ENCODE measurements at places on chromosomes 11 and 22.

GRCh38 chr11:104118105-104118744 is 45.7 kb downstream of the PDGFD start:
- no peak for DNase-seq

DNA sequence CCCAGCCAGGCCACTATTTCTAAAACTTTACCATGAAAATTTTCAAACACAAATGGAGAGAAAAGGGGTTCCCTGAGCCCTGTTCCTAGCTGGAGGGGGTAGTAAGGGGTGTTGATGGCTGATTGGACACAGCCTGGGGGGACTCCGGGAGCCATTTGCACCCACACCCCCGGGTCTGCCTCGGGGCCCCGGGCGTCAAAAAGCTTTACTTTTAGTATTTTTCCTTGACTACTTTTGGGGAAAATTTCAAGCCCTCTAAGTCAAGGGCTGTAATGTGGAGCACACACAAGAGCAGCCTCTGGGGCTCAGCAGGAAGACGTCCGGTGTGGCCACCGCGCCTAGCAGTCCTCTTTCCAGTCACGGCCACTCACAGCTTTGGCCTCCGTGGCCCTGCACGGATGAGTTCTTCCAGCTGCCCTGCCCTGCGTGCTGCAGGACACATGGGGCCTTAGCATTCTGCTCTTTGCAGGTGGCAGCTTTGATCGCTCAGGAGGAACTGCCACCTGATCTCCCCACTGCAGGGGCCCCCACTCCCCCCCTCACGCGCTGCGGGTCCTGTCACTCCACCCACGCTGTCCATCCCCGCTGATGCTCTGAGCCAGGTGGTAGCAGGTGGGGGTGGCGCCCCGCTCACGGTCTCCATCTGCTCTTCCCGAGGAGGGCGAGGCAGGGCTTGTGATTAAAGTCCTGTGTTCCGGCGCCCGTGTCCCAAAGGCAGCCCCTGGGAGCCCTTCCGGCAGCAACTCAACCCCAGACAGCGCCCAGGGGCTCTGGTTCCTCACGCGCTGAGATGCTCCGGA is 14.4 kb downstream of the RNH1 start:
- no peak for DNase-seq

DNA sequence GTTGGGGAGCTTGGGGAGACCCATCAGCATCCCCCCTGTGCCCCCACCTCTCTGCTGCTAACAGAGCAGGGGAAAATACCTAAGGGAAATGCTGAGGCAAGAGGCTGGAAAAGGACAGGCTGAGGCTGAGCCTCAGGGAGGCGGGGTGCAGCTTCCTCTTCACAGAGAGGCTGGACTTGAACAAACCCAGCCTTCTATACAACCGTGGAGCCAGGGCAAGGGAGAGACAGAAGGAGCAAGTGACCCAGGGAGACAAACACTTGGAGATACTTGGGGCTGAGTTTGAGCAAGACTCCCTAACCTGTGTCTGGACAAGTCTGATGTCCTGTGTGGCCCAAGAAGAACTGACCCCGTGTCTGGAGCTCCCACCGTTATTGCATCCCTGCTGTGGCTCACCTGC is at the start of gene SLCO2B1:
Gene SLCO2B1 (plus strand): TSS at position 229 of the 400 bp plus-strand sequence. CDS start 275 bp downstream, outside the sequence.
- no peak for DNase-seq

DNA sequence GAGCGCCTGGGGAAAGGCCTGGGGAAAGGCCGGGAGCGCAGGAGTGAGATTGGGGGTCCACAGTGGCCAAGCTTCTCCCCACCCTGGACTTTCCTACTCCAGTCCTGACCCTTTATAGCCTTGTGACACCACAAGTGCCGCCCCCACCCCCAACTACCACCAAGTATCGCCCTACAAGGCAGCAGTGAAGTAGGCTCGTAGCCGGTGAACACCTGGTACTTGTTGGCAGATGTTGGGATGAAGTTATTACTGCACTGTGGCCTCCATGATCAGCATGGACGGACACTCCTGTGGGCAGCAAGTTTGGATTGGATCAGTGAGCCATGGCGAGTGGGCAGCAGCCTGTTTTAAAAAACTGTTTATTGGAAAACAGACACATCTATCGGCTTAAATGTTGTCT is 45.0 kb downstream of the EIF3F start:
- no peak for DNase-seq

GRCh38 chr11:8698379-8698851 is 15.8 kb downstream of the RPL27A start:
- no peak for DNase-seq

DNA sequence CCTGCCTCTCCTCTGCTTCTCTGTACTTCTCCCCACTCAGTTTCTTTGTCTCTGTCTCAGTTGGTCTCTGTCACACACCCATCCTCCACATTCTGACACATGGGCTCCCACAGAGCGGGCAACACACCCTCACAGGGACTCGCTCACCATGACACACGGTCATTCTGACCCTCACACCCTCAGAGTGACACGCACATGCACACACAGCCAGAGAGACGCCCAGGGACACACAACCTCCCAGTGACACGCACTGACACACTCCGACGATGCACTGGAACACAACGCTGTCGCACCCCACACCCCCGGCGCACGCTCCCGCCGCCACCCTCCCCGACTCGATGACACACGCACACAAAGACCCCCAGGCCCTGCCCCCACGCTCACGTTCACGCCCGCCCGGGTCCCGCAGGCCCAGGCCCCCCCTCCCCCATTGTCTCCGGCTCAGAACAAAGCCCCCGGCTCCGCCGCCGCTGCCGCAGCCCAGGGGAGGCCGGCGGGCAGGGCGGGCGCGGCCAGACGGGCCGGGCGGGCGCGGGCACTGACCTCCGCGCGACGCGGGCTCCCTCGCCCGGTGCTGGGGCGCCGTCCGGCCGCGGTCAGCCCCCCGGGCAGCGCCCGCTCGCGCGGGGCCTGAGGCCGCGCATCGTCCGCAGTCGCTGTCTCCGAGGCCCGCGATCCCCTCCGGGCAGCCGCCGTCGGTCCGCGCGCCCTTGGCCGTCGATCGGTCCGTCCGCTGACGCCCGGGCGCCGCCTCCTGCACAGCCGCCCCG is 404 bp downstream of the DCHS1 start:
- DNase-seq, result no peak

- DNase-seq, result no peak
These were observed 66.3 kb downstream of the NCAPD3 start for GRCh38 chr11:134157451-134157850.

- no peak for DNase-seq
These were observed 68.9 kb upstream of the NUP50 start for GRCh38 chr22:45094825-45095224.

GRCh38 chr22:46245511-46245910 is 4.6 kb downstream of the CDPF1 start:
- no peak for DNase-seq

DNA sequence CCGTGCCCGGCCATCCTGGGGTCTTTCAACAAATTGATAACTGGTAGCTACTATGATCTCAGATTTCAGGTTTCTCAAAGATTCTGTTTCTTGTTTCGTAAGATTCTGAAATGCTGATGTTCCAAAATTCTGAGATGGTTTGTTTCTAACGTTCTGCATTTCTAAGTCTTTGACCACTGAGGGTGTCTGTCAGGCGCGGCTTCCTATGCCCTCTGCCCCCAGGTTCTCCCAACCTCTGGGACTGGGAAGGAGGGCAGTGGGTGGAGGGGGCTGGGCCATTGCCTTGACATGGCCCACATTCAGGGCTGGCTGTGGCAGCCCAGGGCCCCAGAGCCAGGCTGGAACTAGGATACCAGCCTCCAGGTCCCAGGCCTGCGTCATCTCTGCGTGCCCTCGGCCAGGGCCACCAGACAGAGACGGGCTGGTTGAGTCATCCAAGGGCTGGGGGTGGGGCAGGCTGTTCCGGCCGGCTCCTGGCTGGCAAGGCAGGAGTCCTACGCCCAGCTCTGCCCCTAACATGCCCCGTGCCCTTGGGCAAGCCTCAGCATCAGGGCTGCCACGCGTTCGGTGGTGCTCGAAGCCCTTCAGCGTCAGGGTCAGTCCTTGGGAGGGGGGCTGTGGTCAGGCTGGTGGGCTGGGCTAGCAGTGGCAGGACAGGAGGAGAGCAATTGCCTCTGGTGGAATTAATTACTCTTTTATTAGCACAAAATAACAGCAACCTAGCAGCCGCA is 5.2 kb downstream of the TMEM134 start:
- DNase-seq, result peak; percentile 87

DNA sequence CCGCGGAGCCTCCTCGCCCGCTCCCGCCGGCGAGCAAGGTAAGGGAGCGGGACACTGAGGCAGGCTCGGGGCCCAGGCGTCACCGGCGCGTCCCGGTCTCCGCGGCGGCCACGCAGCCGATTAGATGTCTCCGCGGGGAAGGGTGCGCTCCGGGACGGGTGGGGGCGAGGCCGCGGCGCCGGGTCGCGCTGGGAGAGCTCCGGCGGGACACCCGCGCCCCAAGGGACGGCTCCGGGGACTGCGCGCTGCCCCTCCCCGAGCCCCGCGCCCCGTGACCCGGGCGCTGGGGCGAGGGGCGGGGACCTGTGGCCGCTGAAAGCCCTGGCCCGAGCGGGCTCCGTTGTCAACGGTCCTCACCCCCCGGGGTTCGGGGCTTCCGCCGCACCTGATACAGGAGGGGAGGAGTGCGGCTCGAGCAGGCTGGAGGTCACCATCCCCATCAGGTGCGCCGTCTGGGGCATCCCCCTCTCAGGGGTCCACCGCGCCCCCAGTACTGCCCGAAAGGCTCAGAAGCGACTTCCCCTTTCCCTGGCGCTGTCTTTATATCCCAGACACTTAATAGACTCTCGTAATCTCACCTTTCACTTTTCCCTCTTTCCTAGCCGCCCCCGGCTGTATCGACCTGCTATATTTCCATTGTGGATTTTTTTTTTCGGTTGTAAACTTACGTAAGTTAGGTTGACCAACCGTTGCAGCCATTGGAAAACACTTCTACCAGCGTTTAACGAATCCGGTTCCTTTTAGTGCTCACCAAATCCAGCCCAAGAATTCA is 573 bp downstream of the PPFIA1 start:
- DNase-seq, result no peak

DNA sequence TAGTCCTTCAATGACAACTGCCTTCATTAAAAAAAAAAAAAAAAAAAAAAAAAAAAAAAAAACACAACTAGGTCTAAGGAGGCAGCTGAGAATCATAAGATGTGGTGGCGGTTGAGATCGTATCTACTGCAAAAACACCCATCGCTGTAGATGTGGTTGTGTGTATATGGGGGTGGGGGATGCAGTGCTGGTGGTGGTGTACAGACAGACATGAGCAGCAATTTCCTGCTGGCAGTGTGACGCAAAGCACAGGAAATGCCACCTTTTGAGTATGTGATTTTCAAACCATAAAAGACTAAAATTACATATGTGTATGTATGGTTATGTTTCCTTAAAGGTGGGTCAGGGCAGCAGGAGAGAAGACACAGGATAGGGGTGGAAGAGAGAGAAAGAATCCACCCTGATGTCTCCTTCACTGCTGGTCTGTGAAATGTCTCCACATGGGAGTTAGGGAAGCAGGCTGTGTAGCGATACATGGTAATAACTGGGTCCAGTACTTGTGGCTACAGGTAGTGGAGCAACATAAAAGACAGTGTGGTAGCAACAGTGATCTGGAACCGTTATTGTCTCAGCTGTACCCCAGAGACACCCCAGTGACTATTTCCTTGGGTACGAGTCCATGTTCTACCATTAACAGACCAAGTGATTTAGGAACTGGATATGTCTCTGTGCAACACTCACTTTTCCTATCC is 57.9 kb downstream of the SYTL2 start:
- no peak for DNase-seq

DNA sequence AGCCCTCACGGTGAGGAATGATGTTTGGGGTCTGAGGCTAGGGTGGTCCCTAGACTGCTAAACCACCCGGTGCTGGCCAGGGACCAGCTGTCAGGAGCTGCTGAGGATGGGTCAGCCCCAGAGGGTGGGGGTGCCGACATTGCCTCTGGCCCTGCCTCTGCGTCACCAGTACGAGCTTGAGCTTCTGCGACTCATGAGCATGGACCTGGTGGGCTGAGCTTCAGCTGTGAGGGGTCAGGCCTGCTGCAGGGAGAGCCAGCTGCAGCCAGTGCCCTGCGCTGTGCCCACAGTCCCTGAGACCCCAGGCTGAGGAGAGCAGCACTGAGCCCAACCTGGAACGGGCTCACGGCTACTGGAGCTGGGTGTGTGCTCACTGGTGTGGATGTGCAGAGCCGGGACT is 7.0 kb downstream of the DERL3 start:
- no peak for DNase-seq

- DNase-seq, result no peak
These were observed 26.6 kb upstream of the LMO1 start for GRCh38 chr11:8290081-8290810.

DNA sequence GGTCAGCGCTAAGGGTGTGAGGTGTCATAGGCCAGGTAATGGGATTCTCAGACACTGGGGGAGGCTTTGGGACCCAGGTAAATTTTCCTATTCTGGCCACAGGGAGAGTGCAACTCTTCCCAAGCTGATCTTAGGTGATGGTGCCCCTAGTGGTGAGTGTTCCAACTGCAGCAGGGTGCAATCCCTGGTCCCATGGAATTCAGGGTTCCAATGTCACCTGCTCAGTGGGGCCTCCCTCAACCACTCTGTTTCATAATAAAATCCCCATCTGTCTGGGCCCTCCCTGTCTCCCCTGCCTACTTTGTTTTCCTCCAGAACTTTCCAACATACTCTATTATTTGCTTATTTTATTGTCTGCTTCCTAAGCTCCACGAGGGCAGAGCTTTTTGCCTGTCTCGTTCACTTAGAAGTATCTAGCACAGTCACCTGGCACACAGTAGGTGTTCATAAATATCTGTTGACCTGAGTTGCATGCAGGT is 2.9 kb upstream of the SGSM1 start:
- no peak for DNase-seq

DNA sequence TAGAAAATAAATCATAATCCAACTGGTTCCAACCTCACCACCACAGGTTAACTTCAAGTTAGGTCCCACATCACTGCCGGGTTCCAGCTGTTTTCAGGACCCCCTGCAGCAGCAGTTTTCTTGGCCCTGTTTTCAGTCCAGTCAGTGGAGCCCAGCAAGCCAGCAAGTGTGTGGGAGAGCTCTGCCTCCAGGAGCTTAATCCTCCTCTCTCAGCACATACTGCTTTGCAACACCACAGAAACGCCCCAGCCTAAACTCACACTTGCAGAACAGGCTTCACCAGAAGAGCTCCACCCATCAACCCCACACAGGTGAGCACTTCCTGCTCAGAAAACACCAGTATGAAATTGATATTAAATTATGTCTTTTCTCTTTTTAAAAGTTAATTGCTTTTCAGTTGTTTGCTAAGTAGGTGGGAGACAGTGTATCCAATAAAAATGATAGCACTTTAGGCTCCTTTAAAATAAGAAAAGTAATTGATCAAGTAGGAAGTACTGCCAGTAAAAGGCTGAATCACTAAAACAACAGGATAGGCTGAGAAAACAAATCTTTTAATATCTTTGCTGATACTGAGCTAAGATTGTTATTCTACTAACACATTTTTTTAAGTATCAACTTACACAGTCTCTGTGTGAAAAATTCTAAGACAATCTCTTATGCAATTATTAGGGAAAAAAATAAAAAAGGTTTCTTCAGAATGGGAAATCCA is 81.5 kb upstream of the TP53AIP1 start:
- DNase-seq, result no peak

GRCh38 chr11:114044042-114044871 is 15.3 kb upstream of the ZBTB16 start:
- DNase-seq, result no peak

DNA sequence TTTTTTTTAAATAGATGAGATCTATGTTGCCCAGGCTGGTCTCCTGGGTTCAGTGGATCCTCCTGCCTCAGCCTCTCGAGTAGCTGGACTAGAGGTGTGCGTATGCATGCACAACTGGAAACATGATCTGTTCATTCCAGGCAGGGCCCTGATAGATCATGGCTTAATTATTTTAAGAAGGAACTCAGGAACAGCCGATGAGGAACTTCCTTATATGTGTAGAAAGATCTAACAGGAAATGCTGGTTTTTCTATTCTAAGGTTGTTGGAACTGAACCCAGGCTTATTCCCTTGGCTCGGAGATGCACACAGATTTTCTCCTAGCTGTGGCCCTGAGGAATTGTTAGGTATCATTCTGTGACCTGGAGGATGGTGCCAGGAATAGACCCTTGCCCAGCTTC is 32.4 kb downstream of the SPECC1L start:
- peak; percentile 36 for DNase-seq
